Daoy (cell line): ENCODE measurements at places on chromosomes 13 and 19.

- DNase-seq: no peak
Measured at GRCh38 chr19:33216198-33216830, 9.3 kb downstream of the SLC7A10 start.

DNA sequence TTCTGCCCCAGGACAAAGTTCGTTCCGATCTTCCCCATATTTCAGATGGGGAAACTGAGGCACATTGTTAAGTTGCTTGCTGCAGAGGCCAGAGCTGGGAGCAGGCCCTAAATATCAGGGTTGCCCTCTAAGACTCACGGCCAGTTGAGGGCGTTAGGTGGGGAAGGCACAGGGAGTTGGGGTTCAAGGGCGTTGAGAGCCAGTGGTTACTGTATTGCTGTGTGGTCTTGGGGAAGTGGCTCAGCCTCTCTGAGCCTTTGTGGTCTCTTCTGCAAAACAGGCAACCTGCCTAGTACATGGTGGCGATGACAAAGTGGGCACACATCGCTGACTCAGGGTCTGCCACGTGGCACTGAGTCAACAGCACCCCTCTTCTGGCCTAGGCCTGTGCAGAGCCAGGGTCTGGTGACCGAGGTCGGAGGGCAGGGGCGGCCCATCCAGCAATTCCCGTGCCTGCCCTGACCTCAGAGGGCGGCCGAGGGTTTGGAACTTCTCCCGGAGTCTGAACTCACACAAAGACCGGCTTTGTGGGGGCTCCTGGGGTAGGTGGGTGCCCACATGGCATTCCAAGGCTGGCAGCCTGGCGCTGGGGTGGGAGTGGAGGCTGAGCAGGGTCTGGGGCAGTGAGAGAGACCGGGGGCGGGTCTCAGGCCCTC is 10.2 kb downstream of the TNFAIP8L1 start:
- no peak for DNase-seq

DNA sequence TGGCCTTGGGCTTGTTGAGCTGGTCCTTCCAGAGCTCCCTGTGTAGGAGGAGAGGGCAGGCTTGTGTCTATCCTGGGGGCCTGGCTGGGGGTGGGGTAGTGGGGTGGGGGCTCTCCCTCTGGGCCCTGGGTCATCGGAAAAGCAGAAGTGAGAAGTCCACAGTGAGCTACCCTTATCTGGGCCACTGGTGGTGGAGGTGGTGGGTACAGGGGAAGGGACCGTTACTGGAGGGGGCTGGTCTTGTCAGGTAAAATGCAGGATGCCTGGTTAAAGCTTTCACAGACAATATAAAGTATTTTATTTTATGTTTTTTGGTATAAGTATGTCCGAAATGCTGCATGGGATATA is 342 bp upstream of the SIGLEC10 start:
- no peak for DNase-seq

DNA sequence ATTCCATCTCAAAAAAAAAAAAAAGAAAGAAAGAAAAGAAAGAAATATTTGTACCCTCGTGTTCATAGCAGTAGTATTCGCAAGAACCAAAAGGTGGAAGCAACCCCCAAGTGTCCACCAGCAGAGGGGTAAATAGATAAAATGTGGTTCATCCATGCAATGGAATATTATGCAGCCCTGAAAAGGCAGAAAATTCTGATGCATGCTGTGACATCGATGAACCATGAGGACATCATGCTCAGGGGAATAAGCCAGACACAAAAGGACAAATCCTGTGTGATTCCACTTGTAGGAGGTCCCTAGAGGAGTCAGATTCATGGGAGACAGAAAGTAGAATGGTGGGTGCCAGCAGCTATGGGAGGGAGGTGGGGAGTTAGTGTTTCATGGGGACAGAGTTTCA is 6.4 kb upstream of the LRRC8E start:
- no peak for DNase-seq

DNA sequence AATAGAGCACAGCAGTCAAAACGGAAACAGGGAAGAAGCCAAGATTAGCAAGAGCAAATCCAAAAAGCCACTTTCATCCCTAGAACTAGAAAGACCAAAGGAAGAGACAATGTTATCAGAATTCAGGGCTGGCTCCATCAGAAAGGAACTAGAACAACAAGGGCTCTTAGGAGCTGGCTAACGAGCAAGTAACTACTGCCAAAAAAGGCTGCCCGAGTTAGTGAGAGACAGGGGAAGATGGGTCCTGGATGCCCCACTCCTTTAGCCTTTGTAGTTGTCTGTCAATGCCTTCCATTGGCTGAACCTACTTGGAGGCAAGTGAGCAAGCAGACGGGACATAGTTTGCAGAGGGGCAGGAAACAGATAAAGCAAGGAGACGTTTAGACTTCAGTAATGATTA is 240.4 kb downstream of the KLF12 start:
- DNase-seq: no peak

DNA sequence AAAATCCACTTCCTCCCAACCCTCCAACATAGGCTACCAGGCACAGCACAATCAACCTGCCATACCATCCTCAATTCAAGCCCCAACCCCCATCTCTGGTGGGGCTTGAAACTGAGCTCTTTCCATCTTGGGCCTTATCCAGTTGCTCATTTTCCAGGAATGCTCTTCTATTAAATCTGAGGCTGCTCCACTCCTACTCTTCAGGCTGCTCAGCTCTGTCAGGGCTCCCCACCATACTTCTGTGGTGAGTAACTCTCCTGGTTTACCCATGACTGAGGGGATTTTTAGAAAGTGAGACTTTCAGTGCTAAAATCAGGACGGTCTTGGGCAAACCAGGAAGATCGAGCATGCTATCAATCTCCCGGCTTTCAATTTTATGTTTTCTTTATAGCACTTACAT is 512.8 kb downstream of the LMO7 start:
- peak; percentile 54 for DNase-seq

DNA sequence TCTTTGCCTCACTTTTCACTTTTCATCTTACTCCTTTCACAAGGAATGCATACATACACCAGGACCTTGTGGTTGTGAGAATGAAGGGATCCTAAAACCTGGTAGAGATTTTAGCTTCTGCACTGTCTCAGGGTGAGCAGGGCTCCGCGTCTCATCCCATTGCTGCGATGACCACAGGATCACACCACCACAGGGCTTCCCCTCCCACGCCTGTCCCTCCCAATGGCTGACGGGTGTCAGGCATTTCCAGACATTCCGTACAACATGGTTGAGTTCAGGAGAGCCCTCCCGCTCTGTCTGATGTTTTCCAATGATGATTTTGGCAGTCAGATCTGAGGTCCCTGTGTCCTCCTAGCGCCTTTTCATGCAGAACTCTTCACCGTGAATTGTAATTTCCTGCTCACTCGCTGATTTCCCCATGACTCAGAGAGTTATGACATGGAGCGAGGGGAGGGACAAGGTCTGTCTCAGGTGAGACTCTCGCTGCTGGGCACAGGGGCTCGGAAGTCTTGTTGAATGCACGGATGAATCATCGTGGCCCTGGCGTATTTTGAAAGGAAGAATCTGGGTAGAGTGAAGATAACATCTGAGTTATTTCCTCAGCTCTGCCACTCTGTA is 102.8 kb downstream of the TEX29 start:
- DNase-seq: peak; percentile 51

- no peak for DNase-seq
Measured at GRCh38 chr19:1425902-1426301, 12.3 kb upstream of the RPS15 start.

- DNase-seq: no peak
Measured at GRCh38 chr19:41917676-41918075, 10.6 kb downstream of the ERFL start.

- DNase-seq: no peak
Measured at GRCh38 chr13:30204564-30204963, 102.8 kb downstream of the KATNAL1 start.

DNA sequence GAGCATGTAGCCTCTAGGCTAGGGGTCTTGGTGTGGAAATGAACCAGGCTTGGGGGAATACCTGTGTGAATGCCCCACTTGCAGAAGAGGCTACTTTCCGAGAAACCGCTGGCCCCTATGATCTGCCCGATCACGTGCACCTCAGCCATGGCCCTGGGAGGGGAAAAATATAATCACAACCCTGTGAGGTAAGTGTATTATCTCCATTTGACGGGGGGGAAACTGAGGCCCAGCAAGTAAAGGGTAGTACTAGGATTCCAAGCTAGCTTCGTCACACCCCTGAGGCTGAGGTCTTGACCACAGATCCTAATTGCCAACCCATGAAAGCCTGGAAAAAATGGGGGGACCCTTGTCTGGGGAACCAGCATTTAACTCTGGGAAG is 587 bp downstream of the B9D2 start:
- no peak for DNase-seq

- DNase-seq: no peak
Measured at GRCh38 chr19:49491804-49492572, 4.2 kb upstream of the RPS11 start.

DNA sequence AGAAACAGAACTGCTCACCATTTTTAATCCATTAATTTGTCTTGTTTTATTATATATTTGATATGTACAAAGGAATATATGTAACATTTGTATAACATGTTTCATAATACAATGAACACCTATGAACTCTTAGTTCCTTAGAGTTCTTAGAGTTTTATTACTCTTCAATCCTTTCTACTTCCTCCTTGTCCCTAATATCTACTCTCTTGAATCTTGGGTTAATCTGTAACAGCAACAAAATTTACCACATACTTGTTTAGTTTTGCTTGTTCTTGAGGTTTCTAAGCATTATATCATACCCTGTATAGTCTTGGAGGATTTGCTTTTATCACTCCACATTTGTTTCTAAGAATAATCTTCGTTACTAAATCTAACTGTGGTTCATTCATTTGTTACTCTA is 151.4 kb downstream of the PDS5B start:
- no peak for DNase-seq

DNA sequence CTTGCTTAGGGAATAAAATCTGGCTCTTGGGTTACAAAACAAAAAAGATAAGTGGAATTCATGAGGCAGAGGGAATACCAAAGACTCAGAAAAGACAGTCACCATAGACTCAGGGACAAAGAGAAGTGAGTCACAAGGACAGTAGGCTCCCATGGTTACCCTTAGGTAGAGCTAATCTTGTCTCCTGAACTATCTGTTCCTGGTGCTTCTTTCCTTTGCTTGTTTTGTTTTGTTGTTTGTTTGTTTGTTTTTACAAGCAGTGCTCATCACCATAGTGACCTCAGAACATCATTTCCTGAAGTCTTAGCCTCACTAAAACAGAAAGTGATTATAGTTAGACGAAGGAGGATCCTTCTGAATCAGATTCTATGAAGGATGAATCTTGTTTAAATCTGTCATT is 142.3 kb upstream of the SOX21 start:
- no peak for DNase-seq

DNA sequence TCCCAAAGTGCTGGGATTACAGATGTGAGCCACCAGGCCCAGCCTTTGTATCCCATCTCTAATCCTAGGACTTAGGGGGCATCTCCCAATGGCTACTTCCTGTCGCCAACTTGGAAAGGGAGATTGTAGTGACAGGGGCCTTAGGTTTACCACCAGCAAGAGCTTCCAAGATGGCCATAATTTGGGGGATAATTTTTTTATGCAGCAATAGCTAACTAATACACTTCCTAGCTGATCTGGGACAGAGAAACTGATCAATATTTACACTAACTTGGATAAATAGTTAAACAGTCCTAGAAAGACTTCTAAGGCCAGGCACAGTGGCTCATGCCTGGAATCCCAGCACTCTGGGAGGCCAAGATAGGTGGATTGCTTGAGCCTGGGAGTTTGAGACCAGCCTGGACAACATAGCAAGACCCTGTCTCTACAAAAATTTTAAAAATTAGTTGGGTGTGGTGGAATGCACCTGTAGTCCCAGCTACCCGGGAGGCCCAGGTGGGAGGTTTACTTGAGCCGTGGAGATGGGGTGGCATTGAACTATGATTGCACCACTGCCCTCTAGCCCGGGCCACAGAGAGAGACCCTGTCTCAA is 5.3 kb upstream of the COLGALT1 start:
- DNase-seq: no peak

DNA sequence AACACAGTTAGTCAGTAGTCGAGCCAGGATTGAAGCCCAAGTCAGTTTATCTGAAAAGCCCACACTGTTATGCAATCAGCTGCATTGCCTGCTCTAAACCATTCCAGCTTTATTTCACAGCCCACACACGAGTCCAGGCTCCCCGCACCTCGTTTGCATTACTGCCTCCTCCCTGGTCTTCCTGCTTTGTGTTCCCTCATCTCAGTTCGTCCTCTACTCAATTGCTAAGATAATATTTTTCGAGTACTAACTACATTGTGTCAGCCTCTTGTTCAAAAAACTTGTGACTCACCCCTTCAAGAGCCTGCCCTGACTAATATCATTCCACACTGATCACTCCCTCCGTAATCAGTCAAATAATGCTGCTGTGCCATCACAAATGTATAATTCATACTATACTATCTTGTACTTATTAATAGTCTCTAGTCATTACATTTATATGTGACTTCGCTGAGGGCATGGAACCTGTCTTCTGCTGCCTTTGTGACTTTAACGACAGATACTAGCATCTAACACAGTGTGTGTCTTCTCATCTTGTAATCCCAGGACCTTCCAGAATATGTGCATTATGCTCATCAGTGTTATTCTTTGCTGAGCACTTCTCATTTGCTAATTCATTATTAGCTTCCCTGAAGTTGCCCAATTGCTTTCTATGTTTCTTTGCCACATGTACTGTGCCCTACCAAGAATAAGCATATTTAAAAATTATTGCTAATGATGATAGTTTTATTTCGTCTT is 26.2 kb upstream of the WDFY2 start:
- DNase-seq: peak; percentile 68

- DNase-seq: peak; percentile 77
Measured at GRCh38 chr19:8451885-8452284, 7.1 kb downstream of the HNRNPM start.

GRCh38 chr13:37209621-37210580 is 104.4 kb upstream of the CSNK1A1L start:
- DNase-seq: no peak

- DNase-seq: peak; percentile 82
Measured at GRCh38 chr19:6739390-6739882, at the start of gene TRIP10. Gene TRIP10, plus strand, starts transcription at chr19:6739680. Its CDS starts 82 bp downstream, at chr19:6739762.

DNA sequence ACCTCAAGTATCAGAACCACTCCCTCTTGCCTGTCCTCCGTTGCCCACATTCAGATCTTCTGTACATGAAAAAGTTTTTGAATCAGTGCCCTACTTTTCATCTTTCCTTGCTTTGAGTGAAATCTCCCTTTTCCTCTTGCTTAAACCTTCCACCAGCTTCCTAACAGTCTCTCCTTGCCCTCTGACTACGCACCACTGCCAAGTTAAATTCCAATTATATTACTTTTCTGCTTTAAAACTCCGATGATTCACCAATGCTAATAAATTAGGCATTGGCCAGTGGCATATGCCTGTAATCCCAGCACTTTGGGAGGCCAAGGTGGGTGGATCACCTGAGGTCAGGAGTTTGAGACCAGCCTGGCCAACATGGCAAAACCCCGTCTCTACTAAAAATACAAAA is 30.7 kb upstream of the RFXAP start:
- DNase-seq: no peak

GRCh38 chr19:18304208-18304457 is 18.7 kb downstream of the LSM4 start:
- DNase-seq: no peak

DNA sequence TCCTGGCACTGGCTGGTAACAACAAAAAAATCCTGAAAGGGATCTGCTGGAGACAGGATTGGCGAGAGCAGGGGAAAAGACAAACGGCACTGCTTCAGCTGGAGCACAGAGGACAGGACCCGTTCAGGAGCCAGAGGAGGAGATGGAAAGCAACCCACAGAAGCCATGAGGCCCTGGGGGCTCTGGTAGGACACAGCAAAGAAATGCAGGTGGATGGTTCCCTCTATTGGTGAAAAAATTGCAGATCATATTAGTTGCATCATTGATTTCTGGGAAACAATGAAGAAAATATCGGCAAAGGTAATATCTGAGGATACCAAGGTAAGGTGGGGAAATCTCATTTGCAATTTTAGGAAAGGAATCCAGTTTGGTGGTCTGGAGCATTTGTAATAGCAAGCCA is 25.7 kb upstream of the TPP2 start:
- no peak for DNase-seq

- peak; percentile 85 for DNase-seq
Measured at GRCh38 chr19:2270423-2271233, 11.3 kb downstream of the PEAK3 start.
